Hepatocyte (in vitro differentiated cells): ENCODE measurements at places on chromosomes 5 and 9. TPM values are rescaled to one million over a fixed set of nuclear protein-coding genes. Genes with fewer than 3 reads are reported as not detected.

Gene MARCHF11
- total RNA-seq, result not detected in 2 replicates

Gene EIF4E1B
- not detected in 2 replicates for total RNA-seq

- no peaks in the 10 kb centered on the region for H3K4me1 ChIP-seq
- no peak overlapping the region for H3K27ac ChIP-seq
Measured at GRCh38 chr9:129368444-129368978, 190.4 kb upstream of the IER5L start.

DNA sequence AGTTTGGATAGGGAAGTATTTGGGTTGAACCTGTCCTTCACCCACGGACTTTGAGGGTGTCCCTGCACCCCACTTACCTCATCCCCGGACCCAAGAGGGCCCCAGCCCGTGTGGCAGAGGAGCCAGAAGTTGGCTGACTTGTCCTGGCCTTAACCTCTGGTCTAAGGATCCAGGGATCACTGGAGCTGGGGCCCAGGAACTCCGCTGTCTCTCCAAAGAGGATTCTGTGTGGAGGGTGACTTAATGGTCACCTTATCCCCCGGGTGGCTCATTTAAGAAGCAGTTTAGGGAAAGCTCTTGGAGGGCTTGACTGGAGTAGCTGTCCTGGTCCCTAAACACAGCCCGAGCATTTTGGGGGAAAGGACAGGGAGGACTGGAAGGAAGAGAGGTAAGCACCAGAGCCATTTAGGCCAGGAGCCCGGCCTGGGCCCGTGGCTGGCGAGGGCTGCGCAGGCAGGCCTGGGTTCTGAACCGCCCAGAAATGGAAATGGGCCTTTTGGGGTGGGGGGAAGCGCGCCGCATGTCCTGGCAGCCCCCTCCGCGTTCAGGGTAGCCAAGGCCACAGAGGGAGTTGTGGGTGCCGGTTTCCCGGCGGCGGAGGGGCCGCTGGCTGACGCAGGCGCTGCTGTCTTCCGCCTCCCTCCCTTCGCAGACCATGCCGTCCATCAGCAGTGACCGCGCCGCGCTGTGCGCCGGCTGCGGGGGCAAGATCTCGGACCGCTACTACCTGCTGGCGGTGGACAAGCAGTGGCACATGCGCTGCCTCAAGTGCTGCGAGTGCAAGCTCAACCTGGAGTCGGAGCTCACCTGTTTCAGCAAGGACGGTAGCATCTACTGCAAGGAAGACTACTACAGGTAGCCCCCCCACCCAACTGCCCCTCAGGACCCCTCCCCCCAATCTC lies 2.0 kb downstream of the LHX2 start:
- no peak overlapping the region for H3K27ac ChIP-seq
- no peaks in the 10 kb centered on the region for H3K36me3 ChIP-seq
- peaks cover 96% of the 10 kb centered on the region for H3K27me3 ChIP-seq
- H3K4me3 ChIP-seq, result no peak overlapping the region
- peaks cover 38% of the 10 kb centered on the region for H3K4me1 ChIP-seq

GRCh38 chr5:107248066-107248695 lies 422.6 kb downstream of the EFNA5 start:
- no peaks in the 10 kb centered on the region for H3K4me1 ChIP-seq
- no peak overlapping the region for H3K4me3 ChIP-seq
- H3K36me3 ChIP-seq, result no peaks in the 10 kb centered on the region

DNA sequence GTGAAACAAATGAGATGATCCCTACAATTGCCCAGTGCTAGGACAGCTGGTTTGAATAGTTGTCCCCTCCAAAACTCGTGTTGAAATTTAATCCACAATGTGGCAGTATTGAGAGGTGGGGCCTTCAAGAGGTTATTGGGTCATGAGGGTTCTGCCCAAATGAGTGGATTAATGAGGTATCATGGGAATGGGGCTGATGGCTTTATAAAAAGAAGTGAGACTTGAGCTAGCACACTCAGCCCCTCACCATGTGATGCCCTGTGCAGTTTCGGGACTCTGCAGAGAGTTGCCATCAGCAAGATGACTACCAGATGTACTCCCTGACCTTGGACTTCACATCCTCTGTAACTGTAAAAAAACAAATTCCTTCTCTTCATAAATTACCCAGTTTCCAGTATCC lies 33.1 kb downstream of the RANBP6 start:
- no peak overlapping the region for H3K4me3 ChIP-seq
- H3K36me3 ChIP-seq, result no peaks in the 10 kb centered on the region
